ENCODE measurements at places on chromosomes 5 and 9.

- DNase-seq: no peak
Measured at GRCh38 chr5:115389799-115390382, 93.4 kb upstream of the CCDC112 start.

DNA sequence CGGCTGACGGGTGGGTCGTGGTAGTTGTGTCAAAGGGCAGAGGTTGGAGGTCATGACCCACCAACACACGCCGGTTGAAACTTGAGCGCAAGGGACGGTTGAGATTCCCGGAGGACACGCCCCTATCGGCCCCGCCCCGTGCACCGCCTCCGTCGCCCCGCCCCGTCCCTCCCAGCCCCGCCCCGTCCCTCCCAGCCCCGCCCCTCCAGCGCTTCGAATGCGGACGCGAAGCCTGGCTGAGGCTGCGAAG lies 226 bp upstream of the RANBP17 start:
- no peak for DNase-seq

DNA sequence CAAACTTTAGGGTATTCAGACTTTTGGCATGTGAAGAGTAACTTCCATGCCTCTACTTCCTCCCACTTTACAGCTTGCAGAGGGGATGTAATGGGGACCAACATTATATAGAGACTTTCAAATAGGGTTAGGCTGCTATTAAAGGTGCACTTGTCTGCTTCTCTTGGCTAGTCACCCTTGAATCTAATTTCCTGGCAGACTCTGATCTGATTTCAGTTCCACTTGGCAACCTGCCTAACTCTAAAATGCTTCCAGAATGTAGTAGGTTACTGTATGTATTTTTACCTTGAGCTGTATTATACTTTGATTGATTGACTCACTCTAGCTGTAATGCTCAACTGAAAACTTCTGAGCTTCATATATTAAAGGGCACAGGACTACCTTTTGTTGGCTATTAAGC lies 693.4 kb downstream of the KCTD16 start:
- no peak for DNase-seq

DNA sequence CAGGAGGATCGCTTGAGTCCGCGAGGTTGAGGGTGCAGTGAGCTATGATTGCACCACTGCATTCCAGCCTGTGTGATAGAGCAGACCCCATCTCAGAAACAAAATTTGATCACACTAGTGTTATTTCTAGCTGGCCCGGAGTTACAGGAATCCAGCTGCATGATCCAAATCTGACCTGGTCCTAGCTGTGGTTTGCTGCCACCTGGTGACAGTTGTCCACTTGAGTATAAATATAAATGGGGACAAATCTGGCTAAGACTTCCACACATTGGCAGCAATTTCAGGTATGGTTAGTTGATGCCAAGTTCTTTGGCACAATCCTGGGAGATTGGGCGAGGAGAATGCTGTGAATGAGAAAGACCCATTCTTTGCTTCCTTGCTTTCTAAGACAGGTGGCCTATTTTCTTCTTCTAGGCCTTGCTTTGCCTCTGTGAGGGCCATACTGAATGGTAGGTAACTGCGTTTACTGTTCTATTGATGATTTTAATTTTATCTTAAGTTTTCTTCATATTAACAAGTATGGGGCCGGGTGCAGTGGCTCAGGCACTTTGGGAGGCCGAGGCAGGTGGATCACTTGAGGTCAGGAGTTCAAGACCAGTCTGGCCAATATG lies 35.4 kb downstream of the UBE2R2 start:
- peak; percentile 14 for DNase-seq

DNA sequence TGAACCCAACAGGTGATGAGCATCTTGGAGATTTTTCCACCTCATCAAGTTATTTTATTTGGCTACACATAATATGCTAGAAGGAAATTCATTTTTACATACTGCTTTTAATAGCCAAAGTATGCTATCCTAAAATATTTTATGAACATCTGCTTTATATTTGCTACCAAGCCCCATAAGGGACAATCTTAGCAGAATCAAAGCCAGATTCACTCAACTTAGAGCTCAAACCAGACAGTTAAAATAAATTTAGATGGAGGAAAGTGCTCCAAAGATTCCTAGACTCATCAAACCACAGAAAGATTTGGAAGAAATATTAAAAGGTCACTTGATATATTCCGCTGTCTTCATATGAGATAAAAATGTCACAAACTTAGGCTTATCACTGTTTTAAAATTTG lies 637.1 kb upstream of the CCNG1 start:
- no peak for DNase-seq

GRCh38 chr5:158351485-158352125 lies 492.7 kb upstream of the CLINT1 start:
- no peak for DNase-seq

DNA sequence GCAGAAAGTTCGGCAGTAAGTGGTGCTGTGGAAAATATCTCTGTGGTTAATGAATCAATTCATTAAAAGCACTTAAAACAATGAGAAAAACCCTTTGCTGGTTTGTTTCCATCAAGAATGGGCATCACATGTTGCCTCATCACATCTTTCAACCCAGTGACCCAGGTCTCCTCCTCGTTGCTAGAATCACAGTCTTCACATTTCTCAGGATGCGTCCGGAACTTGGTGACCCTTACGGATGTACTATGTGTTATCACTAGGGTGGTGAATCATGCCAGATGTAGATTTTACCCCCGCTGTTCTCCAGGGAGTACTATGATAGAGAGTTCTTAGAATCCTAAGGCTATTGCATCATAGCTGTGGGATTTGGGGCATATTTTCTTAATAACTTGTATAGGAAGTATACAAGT lies 217.9 kb upstream of the KLF4 start:
- DNase-seq: no peak

DNA sequence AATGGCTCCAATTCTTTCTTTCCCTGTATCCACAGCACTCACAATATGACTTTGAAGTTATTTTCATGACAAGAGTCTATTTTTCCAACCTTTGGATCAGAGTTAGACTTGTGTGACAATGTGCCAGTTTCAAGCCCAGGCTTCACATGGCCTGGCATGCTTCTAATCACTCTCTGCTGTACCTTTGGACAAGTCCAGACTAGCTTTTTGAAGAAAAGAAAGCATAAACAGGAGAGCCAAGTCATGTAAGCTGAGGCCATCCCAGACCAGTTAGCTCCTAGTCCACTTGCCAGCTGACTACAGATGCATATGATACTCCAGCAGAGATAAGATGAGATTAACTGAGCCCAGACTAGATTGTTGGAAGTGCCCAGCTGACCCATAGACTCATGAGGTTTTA lies 513.6 kb upstream of the C9orf72 start:
- DNase-seq: no peak
